ENCODE measurements at places on chromosomes 16 and 17. TPM values are rescaled to one million over a fixed set of nuclear protein-coding genes. Genes with fewer than 3 reads are reported as not detected.

Gene NPIPA7
- total RNA-seq = not detected

Gene RRAD
- 46.9 TPM for total RNA-seq

Gene CCT6B
- total RNA-seq = 5.3 TPM

Gene CDH11
- total RNA-seq = 47.8 TPM

Gene LRRC75A
- 3.1 TPM for total RNA-seq

Gene TBC1D3K
- total RNA-seq = not detected

Gene DECR2
- 18.3 TPM for total RNA-seq

Gene PERCC1
- total RNA-seq = not detected

DNA sequence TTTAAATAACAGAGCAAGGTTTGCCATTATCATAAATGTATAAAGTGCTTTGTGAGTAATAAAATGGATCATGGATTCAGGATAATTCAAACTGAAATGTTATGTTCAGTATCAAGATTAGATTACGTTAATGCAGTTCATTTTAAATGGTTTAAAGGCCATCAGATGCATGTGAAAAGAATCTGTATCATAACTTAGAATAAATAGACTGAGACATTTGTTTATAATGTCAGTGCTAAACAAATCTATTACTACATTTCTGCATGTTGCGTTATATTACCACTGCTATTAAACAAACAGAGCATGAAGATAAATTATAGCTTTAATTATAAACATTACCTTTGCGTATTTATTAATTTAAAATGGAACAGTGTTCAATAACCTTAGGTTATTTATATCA lies 160.2 kb downstream of the TOX3 start:
- no peak overlapping the region for H3K27ac ChIP-seq
- DNase-seq = no peak
- no peaks in the 10 kb centered on the region for H3K4me1 ChIP-seq
- no peaks in the 10 kb centered on the region for H3K36me3 ChIP-seq

DNA sequence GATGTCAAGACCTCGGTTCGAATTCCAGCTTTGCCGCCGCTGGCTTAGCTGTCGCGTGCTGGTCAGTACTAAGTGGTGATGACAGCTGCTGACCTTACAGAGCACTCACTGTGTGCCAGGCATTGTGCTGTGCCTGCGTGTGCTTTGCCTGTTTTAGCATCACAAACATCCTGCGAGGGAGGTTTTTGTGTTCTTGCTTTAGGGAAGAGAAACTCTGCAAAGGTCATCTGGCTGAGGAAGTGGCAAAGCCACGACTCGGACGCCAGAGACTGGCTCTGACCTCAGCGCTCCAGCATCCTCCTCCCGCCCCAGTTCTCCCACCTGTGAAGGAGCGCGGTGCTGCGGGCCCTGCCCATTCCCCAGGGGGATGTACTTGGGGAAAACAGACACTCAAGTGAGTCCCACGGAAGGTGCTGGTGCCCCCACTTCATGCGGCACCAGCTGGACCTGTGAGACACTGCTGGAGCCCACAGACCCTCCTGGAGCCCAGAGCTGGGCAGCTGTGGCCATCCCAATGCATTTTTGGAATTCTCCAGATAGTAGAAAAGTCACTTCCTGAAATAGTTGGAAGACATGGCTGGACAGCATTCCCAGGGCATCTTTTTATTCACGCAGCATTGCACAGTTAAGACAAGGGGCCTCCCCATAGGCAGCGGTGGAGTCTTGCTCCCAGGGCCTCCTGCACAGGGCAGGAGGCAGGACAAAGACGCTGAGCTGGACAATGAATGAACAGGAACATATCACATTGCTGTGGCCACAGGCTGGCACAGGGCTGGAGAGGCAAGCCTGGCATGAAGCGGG lies 20.0 kb upstream of the HERPUD1 start:
- DNase-seq = no peak
- H3K27ac ChIP-seq = peak overlapping the region; percentile 46
- peaks cover 23% of the 10 kb centered on the region for H3K4me1 ChIP-seq
- H3K4me3 ChIP-seq = no peak overlapping the region
- no peaks in the 10 kb centered on the region for H3K36me3 ChIP-seq
- no peaks in the 10 kb centered on the region for H3K27me3 ChIP-seq

DNA sequence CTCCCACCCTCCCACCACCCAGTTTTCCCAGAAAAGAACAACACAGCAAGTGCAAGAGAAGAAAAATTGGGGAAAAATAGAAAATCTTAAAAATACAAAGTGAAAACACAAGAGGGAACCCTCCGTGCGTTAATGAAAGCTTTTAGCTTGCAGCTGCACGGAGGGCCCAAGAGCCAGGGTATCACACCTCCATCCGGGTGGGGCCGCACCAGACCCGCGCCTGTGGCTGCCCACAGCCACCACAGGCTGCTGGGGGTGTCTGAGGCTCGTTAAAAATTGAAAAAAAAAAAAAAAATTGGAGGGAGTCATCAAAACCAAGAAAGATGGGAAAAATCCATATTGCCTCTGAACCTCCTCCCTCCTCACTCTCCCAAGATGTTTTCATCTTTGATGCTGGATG lies 18.6 kb downstream of the ENGASE start:
- H3K27ac ChIP-seq = no peak overlapping the region
- no peak for DNase-seq
- no peaks in the 10 kb centered on the region for H3K27me3 ChIP-seq
- H3K4me3 ChIP-seq = no peak overlapping the region
- no peaks in the 10 kb centered on the region for H3K36me3 ChIP-seq
- H3K4me1 ChIP-seq = peaks cover 22% of the 10 kb centered on the region

DNA sequence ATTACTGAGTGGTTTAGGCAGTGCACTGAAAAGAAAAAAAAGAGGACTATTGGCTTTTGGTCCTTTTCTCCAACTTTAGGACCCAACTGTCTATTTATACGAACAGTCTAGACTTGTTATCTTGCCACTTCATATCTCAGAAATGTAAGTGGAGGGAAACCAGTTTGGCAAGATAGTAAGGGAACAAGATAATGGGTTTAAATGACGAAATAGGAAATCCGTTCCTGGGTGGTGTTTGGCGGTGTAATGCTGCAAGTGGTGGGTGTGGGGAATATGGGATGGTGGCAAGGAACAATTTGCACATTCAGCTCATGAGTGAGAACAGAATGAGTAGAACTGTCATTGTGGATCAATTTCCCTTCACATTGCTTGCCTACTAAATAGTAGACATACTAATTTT lies 44.7 kb downstream of the GRB7 start:
- no peak for DNase-seq
- peaks cover 37% of the 10 kb centered on the region for H3K27me3 ChIP-seq
- H3K27ac ChIP-seq = no peak overlapping the region
- no peak overlapping the region for H3K4me3 ChIP-seq
- no peaks in the 10 kb centered on the region for H3K4me1 ChIP-seq
- H3K36me3 ChIP-seq = no peaks in the 10 kb centered on the region

- H3K36me3 ChIP-seq = peaks cover 21% of the 10 kb centered on the region
- no peaks in the 10 kb centered on the region for H3K27me3 ChIP-seq
- no peak overlapping the region for H3K4me3 ChIP-seq
- DNase-seq = no peak
- no peak overlapping the region for H3K27ac ChIP-seq
Observed at GRCh38 chr16:3468501-3468900, 25.0 kb downstream of the NAA60 start.

GRCh38 chr17:182050-182751 lies 751 bp upstream of the DOC2B start:
- H3K27ac ChIP-seq = peak overlapping the region; percentile 16
- peaks cover 26% of the 10 kb centered on the region for H3K4me1 ChIP-seq
- peak overlapping the region; percentile 49 for H3K4me3 ChIP-seq
- DNase-seq = no peak

DNA sequence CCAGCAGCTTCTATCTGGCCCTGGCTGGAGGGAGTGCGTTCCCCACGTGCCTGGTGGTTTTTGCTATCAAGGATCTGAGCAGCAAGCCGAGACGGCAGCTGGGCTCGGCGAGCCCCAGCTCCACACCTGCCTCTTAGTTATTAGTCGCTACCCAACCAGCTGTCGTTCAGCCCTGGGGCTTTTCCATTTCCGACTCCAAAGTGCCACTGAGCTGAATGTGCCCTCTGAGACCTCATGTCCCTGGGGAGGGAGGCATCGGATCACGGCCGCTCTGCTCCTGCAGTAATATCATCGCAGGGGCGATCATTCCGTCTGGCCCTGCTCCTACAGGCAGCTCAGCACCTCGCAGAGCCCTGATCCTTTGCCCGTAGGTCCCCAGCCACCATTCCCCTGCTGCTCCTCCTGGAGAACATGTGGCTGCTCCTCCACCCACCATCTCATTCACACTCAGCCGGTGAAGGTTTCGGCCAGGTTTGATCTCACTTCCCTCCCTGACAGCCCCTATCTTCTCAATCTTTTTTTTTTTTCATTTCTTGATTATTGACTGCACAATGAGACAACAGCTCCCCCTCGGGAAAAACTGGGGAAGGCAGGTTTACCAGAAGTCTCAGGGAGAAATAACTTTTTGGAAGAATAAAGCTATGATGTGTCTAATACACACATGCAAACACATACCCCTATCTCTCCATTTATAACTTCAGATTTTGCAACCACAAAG lies 86.7 kb downstream of the ZFHX3 start:
- H3K36me3 ChIP-seq = peaks cover 33% of the 10 kb centered on the region
- no peak overlapping the region for H3K4me3 ChIP-seq
- no peaks in the 10 kb centered on the region for H3K27me3 ChIP-seq
- DNase-seq = no peak
- H3K4me1 ChIP-seq = no peaks in the 10 kb centered on the region

DNA sequence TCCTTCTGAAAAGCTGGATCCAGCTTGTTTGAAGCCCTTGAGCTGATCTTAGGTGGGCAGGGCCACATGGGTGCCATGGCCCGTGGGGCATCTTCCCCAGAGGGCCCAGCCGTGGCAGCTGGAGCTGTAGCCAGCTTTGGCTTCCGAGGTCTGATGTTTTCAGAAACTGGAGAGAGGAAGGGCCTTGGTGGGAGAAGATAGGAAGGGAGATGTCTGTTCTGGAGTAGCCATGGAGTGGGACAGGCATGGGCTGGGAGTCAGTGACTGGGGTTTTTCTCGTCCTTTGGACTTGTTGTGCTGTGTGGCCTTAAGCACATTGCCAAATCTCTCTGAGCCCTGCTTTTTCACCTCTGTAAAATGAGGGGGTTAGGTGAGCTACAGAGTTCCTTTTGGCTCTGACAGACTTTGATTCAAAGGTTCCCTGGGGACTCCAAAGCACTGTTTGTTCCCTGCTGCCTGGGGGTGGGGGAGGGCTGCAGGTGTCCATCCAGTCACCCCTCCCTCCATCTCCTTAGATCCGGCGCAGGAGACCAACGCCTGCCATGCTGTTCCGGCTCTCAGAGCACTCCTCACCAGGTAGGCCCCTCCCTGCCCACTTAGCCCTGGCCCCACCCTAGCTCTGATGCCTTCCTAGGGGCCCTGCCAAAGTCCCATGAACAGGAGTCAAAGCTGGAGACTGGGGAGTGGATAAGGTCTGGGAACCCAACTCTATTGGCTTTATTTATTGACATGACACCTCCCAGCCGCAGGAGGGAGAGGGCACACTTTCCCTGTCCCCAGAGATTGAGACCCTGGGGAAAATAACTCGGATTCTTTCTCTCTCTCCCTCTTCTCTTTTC lies 2.1 kb downstream of the PPP1R1B start:
- no peak overlapping the region for H3K4me3 ChIP-seq
- peaks cover 11% of the 10 kb centered on the region for H3K4me1 ChIP-seq
- DNase-seq = no peak
- no peaks in the 10 kb centered on the region for H3K36me3 ChIP-seq
- H3K27me3 ChIP-seq = peaks cover 89% of the 10 kb centered on the region

DNA sequence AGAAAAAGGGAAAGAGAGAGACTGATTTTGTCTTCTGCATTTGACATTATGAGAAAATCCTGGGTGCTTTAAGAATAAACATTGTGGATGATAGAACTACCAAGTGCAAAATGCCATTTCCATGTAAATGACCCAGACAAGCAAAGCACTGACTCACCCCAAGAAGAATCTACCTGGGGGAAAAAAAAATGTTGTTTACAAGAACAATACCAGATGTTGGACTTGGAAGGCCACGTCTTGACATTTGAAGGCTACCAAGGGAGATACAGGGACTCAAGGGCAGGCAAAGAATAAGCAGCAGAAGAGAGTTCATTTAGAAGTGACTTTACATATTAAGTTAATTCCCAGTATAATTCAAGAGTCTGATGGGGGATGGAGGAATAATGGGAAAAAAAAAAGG lies 125.3 kb downstream of the TMEM114 start:
- H3K4me1 ChIP-seq = no peaks in the 10 kb centered on the region
- DNase-seq = peak; percentile 3
- H3K4me3 ChIP-seq = no peak overlapping the region
- no peak overlapping the region for H3K27ac ChIP-seq
- no peaks in the 10 kb centered on the region for H3K36me3 ChIP-seq

- no peaks in the 10 kb centered on the region for H3K27me3 ChIP-seq
- H3K27ac ChIP-seq = no peak overlapping the region
- H3K4me1 ChIP-seq = no peaks in the 10 kb centered on the region
- no peak overlapping the region for H3K4me3 ChIP-seq
Observed at GRCh38 chr16:13372421-13372820, 471.0 kb downstream of the SHISA9 start.

- H3K27me3 ChIP-seq = no peaks in the 10 kb centered on the region
- peaks cover 22% of the 10 kb centered on the region for H3K4me1 ChIP-seq
- no peak for DNase-seq
- no peak overlapping the region for H3K4me3 ChIP-seq
- H3K36me3 ChIP-seq = peaks cover 5% of the 10 kb centered on the region
Observed at GRCh38 chr17:78111727-78112517, 16.6 kb downstream of the TMC6 start.

GRCh38 chr17:29593591-29594518 lies 923 bp downstream of the ANKRD13B start:
- DNase-seq = no peak
- peaks cover 43% of the 10 kb centered on the region for H3K4me1 ChIP-seq
- no peaks in the 10 kb centered on the region for H3K27me3 ChIP-seq

- H3K4me3 ChIP-seq = no peak overlapping the region
- H3K27ac ChIP-seq = no peak overlapping the region
- no peaks in the 10 kb centered on the region for H3K27me3 ChIP-seq
- H3K4me1 ChIP-seq = no peaks in the 10 kb centered on the region
- DNase-seq = no peak
Observed at GRCh38 chr16:59328961-59329360, 594.8 kb upstream of the GOT2 start.

DNA sequence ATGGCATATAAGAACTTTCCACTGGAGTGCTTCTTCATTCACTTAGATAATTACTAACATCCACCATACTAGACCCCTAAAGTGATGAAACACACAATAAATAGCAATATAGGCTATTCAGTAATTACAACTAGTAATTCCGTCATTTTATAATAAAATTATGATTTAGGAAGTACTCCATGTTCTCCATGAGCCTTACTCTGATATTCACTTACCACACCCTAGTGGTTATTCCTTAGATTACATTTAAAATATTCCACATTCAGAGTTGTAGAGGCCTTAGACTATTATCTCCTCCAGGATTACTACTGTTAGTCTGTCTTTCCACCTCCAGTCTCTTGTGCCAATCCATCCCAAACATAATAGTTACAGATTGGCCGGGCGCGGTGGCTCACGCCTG lies 62.4 kb downstream of the STH start:
- no peak overlapping the region for H3K27ac ChIP-seq
- peaks cover 47% of the 10 kb centered on the region for H3K36me3 ChIP-seq
- no peaks in the 10 kb centered on the region for H3K27me3 ChIP-seq
- H3K4me1 ChIP-seq = peaks cover 61% of the 10 kb centered on the region
- H3K4me3 ChIP-seq = no peak overlapping the region

Data from esophagus muscularis mucosa (tissue), 4 donors.